Activated CD4-positive, alpha-beta T cell treated with anti-CD3 and anti-CD28 coated beads, Interleukin-2, amount 10 ng/mL, durations not matched to agents 7 days and 5 days (primary cell): ENCODE measurements at places on chromosomes 1 and 21.

GRCh38 chr21:35128536-35128935 lies 79.4 kb upstream of the RUNX1 start:
- DNase-seq = no peak

GRCh38 chr1:119988306-119989062 lies 81.0 kb downstream of the NOTCH2 start:
- no peak for DNase-seq

DNA sequence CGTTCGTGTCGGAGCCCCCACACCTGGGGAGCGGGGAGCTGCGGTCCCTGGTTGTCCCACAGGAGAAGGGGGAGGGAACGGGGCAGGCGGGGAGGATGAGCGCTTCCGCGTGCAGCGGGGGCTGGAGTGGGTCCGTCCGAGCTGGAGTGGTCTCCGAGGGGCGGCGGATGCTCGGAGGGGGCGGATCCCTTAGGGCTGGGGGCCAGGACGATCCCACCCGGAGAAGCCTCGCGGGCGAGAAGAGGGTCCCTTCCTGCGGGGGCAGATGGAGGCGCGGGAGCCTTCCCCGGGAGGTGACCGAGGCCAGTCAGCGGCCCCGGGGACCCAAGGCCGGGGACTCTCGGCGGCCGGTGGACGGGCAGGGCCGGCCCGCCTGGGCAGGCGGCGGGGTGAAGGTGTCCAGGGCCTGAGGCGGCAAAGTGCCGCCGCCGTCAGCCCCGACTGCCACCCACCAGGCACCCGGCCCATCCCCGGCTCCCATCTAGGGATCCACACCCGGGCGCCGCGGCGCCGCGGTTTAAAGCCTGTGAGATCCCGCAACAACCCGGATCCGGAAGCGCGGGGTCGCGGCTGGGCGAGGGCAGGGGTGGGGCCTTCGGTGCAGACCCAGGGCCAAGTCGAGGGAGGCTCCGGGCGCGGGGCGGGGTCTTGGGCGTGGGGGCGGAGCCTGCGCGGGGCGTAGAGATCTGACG lies 5.3 kb upstream of the CCDC27 start:
- peak; percentile 91 for DNase-seq

DNA sequence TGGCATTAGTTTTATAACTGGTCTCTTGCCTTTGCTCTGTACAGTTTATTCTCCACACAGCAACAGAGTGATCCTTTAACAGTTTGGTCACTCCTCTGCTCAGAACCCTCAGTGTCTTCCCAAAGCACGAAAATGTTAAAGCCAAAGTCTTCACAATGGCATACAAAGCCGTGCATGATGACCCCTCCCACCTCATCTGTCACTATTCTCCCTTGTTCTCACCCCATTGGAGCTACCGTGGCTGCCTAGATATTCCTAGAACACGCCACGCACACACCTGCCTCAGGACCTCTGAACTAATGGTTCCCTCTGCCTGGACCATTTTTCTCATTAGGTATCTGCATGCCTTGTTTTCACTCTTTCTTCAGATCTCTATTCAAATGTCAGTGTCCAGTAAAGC lies 8.6 kb upstream of the SEMA4A start:
- DNase-seq = no peak

DNA sequence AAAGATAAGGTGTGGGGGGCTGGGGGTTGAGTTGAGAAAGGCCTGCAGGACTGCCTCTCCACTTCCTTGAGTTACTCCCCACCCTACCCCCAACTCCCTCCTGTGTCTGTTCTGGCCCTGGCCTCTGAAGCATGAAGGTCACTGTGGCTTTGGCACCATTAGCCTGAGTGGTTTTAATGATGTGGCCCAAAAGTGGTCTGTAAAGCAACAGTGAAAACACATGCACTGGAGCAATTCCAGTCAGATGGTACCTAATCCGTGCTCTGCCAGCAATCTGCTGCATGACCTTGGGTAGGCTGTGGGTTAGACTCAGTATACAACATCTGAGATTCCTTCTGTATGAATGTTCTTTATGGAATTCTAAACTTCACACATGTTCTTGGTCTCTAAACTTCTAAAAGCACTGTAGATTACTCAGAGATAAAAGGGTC lies 86.5 kb upstream of the ATP1A1 start:
- no peak for DNase-seq
